NCI-H2227 treated with DMSO at 0.1 percent for 48 hours (cell line): ENCODE measurements at places on chromosomes 7 and 10.

GRCh38 chr7:92849322-92849721 is 12.9 kb upstream of the CDK6 start:
- no peak for DNase-seq

DNA sequence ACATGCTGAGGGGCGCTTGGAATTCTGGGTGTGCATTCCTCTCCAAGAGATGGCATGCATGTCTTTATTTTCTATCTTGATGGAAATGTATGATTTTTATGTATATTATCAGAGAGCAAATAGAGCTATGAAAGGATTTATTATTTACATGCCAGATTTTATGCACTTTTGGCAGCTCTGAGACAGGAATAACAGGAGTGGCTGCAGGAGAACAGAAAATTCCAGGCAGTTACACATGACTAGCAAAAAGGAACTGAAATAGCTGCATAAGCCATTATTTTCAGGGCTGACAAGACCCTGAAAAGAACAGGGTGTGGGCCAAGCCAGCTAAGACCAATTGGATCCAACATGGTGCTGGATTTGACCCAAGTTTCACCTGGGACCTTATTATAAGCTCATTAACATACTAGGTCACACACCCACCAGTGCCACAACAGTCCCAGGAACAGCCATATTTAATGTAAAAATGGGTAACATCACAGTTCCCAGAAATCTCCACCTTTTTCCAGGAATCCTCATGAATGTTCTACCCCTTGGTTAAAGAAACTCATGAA is 43.2 kb upstream of the ACSL5 start:
- DNase-seq, result no peak

- DNase-seq, result no peak
These were observed 14.5 kb downstream of the CAPZA2 start for GRCh38 chr7:116876664-116877442.

GRCh38 chr10:110274647-110275046 is 30.1 kb downstream of the SMNDC1 start:
- no peak for DNase-seq

DNA sequence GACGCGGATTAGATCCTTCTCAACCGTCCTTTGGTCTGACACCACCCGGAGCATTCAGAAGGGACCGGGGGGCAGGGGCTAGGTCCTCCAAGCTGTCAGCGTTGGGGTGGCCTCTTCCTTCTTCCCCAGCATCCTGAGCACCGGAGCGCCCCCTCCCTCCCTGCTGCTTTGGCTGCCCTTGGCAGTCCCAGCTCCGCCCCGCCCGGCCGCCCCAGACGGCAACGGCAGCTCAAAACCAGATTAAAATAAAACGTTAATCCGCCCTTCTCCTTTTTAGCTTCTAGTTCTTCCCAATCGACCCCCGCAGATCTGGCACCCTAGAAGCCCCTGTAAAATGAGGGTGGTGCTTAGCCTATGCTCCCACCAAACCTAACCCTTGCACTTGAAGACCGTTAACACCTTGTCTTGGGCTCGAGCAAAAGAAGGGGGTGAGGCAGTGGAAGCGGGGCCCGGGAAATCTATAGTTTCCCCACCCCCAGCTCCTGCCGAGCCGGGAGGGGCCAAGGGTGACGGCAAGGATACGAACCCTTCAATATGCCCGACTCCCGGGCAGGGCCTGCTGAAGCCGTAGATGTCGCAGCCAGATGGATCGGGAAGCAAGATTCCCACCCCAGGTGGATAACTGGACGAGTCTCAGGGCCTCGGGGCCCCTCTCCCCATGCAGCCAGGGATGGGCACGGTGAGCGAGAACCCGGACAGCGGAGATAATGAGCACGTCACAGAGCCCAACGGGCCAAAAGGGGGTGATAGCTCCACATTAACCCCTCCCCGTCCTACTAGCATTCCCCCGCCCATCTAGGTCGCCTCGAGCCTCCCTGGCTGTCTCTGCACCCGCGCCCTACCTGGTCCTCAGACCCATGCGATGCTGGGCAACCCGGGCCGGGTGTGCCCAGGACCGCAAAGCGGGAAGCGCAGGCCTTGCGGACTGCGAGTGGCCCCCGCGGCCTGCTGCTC is 169.7 kb downstream of the NRF1 start:
- DNase-seq, result peak; percentile 51
